ENCODE measurements at places on chromosomes 16 and 17. TPM values are rescaled to one million over a fixed set of nuclear protein-coding genes. Genes with fewer than 3 reads are reported as not detected.

Gene PABPN1L
- not detected for total RNA-seq

Gene HS3ST6
- not detected for total RNA-seq

Gene GNPTG
- total RNA-seq, result 49.7 TPM

Gene PRSS33
- total RNA-seq, result 0.27 TPM

Gene KRT28
- not detected for total RNA-seq

Gene CACNG3
- not detected for total RNA-seq

Gene TMEM100
- total RNA-seq, result 1.2 TPM

Gene HAGHL
- 9.2 TPM for total RNA-seq

Gene TP53TG3C
- total RNA-seq, result not detected

DNA sequence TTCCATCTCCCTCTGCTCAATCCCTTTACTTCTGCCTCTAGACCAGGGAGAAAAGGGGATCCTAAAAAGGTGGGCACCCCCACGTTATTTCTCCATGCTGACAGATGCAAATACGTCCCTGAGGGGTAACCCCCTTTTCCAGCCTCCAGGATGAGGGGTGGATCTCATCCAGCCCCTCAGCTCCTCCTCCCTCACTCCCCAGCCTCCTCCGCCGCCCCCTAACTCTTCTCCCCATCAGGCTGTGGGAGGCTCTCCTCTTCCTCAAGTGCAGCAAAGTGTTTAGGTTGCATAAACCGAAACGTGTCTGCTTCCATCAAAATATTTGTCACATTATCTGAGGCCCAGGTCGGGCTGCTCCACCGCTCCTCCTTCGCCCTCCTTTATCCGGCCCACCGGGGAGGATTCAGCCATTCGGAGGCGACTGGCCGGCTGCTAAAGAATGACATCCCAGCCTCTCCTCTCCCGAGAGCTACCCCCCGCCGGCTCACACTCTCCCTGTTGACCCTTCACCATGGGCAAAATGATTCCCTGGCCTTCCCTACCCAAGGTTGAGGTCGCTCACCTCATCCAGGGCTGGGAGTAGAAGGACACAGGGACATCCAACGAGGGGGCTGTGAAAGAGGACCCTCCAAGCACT, 1.2 kb upstream of the C1QL1 start:
- no peak overlapping the region for H3K27ac ChIP-seq
- peak overlapping the region; percentile 79 for H3K4me3 ChIP-seq
- H3K27me3 ChIP-seq, result peaks cover 82% of the 10 kb centered on the region
- H3K36me3 ChIP-seq, result no peaks in the 10 kb centered on the region
- DNase-seq, result no peak

DNA sequence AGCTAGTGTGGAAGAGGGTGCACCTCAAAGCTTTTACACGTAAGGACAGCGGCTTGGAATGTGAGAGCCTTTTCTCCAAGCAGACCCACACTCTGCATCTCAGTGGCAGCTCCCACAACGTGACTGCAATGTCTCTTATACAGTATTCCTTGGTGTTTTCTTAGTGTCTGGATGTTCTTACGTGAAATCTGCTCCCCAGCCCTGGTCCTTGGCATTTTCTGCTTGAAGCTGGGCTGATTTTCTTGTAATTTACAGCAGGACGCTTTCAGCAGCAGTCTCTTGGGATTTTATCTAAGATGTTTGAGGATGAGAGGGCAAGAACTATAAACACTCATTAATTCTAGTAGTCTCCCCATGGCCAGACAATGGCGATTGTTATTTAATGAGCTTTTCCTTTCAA, 12.1 kb upstream of the POLR3E start:
- H3K4me1 ChIP-seq, result no peaks in the 10 kb centered on the region
- no peaks in the 10 kb centered on the region for H3K27me3 ChIP-seq
- DNase-seq, result no peak
- H3K36me3 ChIP-seq, result peaks cover 20% of the 10 kb centered on the region

GRCh38 chr17:33038740-33039139, 47.1 kb downstream of the SPACA3 start:
- no peaks in the 10 kb centered on the region for H3K4me1 ChIP-seq
- no peaks in the 10 kb centered on the region for H3K36me3 ChIP-seq
- no peak overlapping the region for H3K4me3 ChIP-seq

DNA sequence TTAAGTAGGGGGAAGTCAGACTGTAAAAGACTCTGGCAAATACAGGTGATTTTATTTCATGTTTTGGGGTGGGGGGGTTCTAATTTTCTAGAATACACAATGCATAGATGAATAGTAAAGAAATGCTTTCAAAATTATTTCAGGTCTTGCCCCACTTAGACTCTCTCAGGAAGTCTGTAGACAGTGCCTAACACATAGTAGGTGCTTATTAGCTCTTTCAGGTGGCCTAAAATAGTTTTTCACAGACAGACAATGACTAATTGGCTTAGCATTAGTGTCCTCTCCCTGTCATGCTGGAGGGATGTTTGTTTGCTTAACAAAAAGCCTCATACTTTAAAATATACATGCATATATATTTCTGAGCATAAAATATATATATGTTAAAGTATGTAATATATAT, 366.0 kb downstream of the SOX9 start:
- peaks cover 12% of the 10 kb centered on the region for H3K36me3 ChIP-seq
- no peaks in the 10 kb centered on the region for H3K27me3 ChIP-seq
- no peak overlapping the region for H3K4me3 ChIP-seq
- no peak for DNase-seq
- no peak overlapping the region for H3K27ac ChIP-seq

DNA sequence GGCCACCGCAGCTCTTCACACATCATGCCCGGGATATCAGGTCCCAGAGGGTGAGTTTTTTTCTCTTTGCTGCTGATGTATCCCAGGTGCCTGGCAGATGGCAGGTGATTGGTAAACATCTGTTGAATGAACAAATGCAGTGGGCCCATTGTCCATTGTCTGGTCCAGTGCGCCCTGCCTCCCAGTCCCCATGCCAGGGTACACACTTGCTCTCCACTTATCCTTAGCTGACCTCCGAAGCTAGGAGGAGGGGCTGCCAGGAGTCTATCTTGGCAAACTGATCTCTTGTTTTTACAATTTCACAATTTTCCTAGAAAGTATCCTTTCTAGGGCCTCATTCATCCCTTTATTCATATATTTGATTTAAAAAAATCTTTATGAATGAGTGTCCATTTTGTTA, 196.0 kb downstream of the RAB11FIP4 start:
- no peak for DNase-seq
- peaks cover 4% of the 10 kb centered on the region for H3K36me3 ChIP-seq
- no peak overlapping the region for H3K27ac ChIP-seq
- no peaks in the 10 kb centered on the region for H3K4me1 ChIP-seq

DNA sequence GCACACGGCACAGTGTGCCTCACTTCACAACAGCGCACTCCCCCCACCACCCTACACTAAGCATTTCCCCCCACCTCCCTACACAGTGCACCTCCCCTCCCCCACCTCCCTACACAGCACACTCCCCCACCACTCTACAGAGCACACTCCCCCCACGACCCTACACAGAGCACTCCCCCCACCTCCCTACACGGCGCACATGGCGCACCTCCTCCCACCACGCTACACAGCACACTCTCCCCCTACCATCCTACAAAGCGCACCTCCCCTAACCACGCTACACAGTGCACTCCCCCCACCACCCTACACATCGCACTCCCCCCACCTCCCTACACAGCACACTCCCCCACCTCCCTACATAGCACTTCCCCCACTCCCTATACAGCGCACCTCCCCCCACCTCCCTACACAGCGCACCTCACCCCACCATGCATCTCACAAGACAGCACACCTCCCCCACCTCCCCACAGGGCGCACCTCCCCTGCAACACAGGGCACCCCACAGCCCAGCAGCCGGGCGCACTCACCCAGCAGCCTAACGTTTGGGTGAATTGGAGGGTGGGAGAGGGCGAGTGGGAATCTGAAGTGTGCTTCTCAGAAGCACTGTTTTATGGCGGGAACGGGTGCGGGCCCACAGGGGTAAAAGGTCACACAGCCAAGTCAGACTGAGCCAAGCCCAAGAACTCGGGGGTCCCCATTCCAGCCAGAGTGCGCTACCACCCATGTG, 10.3 kb downstream of the KNOP1 start:
- peaks cover 27% of the 10 kb centered on the region for H3K36me3 ChIP-seq
- no peak overlapping the region for H3K4me3 ChIP-seq
- DNase-seq, result no peak
- no peak overlapping the region for H3K27ac ChIP-seq

DNA sequence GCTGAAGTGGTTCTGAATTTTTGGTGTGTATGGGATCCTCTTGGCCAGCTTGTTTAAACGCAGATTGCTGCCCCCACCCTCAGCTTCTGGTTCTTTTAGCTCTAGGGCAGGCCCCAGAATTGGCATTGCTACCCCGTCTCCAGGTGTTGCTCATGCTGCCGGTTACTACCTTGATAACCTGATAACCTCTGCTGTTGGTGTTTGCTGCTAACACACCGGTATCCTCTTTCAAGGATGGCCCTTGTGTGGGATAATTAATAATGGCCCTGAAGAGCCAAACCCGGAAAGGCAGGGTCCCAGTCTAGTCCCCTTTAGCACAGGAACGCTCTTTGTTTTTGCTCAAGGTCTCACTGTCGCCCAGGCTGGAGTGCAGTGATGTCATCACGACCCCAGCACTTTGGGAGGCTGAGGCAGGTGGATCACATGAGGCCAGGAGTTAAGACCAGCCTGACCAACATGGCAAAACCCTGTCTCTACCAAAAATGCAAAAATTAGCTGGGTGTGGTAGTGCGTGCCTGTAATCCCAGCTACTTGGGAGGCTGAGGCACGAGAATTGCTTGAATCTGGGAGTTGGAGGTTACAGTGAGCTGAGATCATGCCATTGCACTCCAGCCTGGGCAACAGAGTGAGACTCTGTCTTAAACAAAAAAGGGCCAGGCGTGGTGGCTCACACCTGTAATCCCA, 1.3 kb upstream of the ST3GAL2 start:
- peak overlapping the region; percentile 97 for H3K27ac ChIP-seq
- H3K4me3 ChIP-seq, result peak overlapping the region; percentile 84
- H3K4me1 ChIP-seq, result peaks cover 33% of the 10 kb centered on the region
- no peaks in the 10 kb centered on the region for H3K36me3 ChIP-seq
- DNase-seq, result no peak
- no peaks in the 10 kb centered on the region for H3K27me3 ChIP-seq

DNA sequence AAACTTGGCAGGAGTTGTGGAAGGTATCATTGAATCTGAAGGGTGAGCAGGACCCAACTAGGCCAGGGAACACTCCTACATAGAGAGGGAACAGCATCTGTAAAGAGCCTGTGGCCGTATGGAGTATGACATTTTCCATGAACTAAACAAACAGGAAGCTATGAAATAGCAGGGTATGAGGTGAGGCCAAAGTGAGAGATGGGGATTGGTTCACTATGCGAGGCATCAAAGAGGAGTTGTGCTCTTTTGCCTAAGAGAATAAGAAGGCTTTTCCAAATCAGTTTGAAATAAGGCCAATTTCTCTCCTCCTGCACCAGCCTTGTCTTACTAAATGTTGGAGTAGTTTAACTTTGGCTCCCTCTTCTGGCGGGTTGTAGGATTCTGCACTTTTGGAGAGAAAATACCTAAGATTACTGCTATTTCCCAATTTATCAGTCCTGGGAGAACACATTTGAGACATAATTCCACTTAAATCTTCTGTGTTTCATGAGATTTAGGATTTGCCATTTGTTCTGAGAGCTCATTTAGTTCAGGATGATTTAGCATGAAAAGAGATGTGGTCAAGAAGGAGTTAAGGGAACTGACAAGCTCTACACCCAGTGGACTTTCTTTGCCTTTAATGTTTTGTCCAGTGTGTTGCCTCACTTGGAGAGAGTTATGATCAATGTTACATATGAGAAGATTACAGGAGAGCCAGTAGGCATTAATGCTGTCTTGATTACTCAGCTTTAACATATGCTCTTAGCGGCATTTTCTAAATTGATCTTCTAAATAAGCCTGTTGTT, 55.4 kb downstream of the TNRC6C start:
- no peak overlapping the region for H3K27ac ChIP-seq
- no peak for DNase-seq
- H3K27me3 ChIP-seq, result no peaks in the 10 kb centered on the region
- peaks cover 5% of the 10 kb centered on the region for H3K4me1 ChIP-seq

Measured in progenitor cell of endocrine pancreas (in vitro differentiated cells).